ENCODE measurements at places on chromosomes 1 and 21. TPM values are rescaled to one million over a fixed set of nuclear protein-coding genes. Genes with fewer than 3 reads are reported as not detected.

Gene SH2D2A
- 189 TPM for total RNA-seq

DNA sequence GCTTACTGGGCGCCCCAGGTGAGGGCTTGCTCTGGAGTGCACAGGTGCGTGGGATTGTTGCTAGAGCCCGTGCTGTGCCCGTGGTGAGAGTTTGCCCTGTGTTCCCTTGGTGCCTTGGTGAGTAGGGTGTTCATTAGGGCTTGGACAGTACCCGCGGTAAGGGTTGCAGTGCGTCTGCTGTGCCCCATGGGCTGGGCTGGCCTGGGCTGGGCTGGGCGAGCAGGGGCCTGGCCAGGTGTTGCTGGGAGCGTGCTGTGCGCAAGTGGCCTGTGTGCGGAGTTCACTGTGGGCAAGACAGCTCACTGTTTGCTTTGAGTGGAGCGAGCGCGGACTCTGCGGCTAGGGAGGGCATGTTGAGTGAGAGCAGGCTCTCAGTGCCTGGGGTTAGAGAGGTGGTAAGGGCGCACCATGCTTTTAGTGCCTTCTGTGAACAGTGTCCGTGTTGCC is 725 bp downstream of the CR1L start:
- no peak for DNase-seq

DNA sequence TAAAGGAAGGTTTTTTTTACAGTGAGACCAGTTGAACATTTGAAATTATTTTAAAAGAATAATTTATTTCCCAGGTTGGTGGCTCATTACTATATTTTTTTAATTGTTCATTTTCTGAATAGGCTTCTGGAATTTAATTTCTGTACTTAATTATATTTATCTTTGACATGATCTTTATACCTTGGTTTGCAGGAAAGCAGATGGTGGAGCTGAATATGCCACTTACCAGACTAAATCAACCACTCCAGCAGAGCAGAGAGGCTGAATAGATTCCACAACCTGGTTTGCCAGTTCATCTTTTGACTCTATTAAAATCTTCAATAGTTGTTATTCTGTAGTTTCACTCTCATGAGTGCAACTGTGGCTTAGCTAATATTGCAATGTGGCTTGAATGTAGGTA is 41.5 kb downstream of the CD46 start:
- DNase-seq, result no peak

- DNase-seq, result no peak
These were observed 121.5 kb downstream of the GPR52 start for GRCh38 chr1:174569240-174569639.

DNA sequence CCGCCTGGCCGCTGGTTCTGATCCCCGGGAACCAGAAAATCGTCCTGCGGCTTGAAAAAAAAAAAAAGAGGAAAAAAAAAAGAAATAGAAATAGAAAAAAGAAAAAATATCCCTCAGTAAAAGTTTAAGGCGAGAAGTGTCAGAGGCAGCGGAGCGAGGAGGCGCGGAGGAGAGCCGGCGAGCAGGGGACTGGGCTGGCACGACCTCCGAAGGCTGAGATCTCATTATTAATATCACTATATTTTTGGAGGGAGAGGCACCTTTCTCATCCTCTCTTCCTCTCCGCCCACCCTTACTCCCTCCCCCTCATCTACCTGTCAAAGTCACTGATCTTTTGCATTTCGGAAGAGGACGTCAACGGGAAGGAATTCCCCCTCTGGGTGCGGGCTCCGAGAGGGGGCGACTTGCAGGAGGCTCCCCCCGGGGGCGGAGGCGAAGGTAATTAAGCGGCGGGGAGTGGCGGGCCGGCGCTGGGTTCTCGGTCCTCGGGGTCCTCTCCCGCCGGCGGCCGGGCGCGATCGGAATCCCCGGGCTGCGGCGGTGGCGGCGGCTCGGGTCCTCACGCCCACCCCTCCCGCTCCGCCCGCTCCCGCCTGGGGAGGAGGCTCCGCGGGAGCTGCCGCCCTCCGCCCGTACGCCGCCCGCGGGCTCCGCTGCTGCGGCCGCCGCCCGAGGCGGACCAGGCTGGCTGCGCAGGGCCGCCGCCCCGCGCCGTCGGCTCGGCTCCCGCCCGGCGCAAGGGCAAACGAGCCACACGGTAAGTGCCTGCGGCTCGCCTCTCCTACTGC is at the start of gene NTNG1:
Gene NTNG1 (plus strand): TSS at position 337 of the 788 bp plus-strand sequence.
- peak; percentile 22 for DNase-seq
